ENCODE measurements at places on chromosomes 7 and 10.

DNA sequence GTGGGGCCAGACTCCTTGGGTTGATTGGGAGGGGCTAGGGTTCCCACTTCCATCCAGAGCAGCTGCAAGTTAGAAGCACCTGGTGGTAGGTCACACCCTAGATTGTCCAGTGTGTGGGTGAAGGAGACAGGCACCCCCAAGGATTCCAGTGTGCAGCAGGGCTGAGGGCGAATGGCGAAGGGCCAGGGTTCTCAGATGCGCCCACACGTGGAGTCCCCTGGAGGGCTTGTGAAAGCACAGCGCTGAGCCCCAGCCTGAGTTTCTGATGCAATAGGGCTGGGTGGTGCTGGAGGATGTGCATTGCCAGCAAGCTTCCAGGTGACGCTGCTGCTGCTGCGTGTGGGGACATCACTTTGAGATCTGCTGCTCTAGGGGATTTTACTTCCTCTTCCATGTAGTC lies 25.4 kb downstream of the TBATA start:
- DNase-seq = no peak

GRCh38 chr10:110137142-110137545 lies 70.3 kb upstream of the MXI1 start:
- DNase-seq = no peak

- no peak for DNase-seq
Measured at GRCh38 chr10:76041551-76041950, 610.1 kb downstream of the LRMDA start.

DNA sequence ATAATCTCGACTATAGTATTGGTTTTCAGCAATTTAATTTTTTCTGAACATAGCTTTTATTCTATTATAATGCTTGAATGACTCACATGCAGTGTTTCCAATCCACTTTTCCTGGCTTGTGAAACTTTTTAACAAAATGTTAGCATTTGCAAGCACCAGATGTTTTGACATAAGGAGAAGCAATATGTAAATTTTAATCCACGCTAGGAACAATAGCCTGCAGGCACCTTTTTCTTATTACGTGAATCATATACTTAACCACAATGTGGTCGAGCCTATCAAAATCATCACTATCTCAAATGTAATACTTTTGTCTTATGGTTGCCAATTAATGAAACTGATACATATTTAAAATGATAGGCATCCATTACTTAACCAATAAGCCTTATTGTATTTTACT lies 97.1 kb downstream of the TFEC start:
- DNase-seq = no peak

- DNase-seq = no peak
Measured at GRCh38 chr10:3132036-3133025, 40.3 kb downstream of the PITRM1 start.

- DNase-seq = no peak
Measured at GRCh38 chr7:118183428-118183785, 557 bp upstream of the LSM8 start.

DNA sequence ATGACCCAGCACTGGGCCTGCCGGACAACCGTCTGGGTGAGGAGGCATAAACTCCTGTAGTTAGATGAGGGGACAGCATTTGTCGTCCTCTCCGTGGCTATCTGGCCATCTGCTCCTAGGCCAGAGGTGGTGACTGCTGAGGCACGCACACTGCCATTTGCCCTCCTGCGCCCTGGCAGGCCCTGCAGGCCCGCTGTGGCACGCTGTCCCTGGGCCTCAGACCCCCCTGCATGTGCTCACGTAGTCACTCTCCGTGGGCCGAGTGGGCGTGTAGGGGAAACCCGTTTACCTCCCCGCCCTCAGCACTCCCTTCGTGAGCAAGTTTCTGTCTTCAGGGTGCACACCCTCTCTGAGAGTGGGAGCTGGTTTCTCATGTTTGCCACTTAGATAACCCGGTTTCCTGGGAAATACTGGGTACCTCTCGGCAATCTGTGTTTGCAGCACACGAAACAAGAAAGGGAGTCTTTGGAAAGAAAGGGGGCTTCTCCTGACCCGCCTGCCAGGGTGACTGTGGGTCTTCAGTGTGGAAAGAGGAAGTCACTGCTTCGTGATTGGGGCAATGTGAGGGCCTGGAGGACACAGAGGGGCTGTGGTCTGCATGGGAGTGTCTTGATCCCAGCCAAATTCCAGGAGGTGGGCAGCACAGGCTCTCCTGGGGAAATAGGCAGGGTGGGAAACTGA lies 10.8 kb downstream of the ADAMTS14 start:
- no peak for DNase-seq

- no peak for DNase-seq
Measured at GRCh38 chr10:102597131-102597991, 46.9 kb upstream of the TRIM8 start.

DNA sequence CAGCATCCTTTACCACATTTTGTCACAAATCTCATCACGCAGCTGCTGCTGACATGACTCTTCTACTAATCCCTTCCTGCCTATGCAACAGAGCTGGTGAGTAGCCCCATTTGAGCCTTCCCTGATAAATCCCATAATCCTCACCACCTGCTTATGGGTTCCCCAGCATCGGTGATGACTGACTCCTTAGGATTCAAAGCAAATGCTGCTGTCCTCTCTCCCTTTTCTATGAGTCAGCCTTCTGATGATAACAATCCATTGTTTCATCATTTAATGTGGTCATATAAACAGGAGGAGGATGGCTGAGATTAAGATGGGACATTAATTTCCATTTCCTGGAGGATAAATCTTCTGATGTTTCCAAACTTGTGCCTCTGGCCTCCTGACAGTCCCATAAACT lies 73.4 kb downstream of the SORCS1 start:
- DNase-seq = no peak

- DNase-seq = no peak
Measured at GRCh38 chr10:62992145-62992721, 140.9 kb upstream of the NRBF2 start.

GRCh38 chr10:35520996-35521395 lies 84.1 kb upstream of the GJD4 start:
- DNase-seq = no peak

DNA sequence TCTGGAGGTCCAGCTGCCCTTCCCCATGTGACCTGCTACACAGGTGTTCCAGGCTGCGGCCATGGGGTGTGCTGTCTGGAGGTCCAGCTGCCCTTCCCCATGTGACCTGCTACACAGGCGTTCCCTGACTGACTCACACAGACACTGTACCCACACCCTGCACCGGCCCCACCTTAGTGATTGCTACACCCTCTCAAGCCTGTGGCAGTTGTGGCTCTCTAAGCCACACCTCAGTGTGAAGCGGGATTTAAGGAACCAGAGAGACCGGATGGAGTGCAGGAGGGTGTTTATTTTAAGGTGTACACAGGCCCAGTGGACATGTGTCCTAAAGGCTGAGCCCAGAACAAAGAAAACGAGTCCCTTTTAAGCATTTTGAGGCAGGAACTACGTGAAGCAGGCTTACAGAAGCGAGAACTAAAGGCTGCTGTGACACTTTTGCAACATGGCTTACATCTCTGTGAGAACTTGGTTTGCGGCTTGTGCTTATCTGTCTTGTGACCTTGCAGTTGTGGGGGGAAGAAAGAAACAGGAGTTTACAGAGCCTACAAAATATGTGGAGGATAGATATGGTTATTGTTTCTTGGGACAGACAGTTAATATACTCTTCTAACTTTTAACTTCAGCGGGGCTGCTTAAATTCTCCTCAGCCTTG lies 326.4 kb downstream of the PAXIP1 start:
- no peak for DNase-seq

DNA sequence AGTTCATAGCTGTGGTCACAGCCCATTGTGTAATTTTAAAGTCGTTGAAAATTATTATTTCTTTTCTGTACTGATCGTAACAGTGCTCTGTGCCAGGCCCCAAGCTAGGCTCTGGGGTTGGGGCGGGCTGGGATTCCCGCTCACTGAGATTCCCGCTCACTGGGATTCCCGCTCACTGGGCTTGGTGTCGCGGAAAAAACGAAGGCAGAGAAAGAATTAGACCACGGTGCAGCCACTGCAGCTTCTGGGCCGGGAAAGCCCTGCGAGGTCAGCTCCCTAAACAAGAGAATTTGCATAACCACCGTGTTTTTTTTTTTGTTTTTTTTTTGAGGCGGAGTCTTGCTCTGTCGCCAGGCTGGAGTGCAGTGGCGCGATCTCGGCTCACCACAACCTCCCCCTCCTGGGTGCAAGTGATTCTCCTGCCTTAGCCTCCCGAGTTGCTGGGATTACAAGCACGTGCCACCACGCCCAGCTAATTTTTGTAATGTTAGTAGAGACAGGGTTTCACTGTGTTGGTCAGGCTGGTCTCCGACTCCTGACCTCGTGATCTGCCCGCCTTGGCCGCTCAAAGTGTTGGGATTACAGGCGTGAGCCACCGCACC lies 31.2 kb downstream of the FOXK1 start:
- no peak for DNase-seq

- no peak for DNase-seq
Measured at GRCh38 chr7:134757938-134758337, 21.5 kb upstream of the CALD1 start.

- no peak for DNase-seq
Measured at GRCh38 chr10:28386503-28386868, 83.6 kb upstream of the MPP7 start.

DNA sequence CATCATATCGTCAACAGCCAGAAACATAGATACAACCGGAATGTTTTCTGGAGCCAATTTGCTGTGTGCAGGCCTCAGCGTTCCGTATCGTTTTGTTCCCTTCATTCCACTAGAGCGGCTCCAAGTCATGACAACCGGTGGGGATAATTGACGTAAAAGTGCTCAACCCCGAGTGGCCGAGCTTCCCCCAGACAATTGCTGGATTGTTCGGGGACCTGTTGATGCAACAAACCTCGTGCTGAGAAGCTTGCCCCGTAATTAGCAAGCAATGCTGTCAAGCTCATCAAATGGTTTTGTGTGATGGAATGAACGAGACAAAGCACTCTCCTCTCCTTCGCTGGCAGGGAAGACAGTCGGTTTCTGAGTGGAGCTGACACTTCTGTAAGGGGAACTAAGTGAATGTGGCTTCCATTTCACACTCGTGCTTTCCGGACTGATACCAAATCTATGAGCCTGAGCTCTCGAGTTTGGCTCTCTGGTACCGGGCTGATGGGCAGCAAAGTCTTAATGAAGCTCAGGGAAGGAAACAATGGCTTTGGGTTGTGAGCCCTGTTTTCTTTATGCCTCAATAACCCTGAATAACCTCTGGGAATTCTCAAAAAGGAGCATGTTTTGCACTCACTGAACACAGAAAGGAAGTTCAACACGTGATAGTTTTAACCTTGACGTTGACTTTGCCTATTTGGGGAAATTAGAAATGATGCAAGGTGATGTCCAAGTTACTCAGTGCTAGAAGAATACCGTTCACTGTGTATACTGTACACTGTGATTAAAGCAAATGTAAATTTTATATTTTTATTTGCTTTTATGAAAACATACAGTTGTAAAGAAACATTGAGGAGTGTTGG lies 220.5 kb downstream of the BAMBI start:
- no peak for DNase-seq

DNA sequence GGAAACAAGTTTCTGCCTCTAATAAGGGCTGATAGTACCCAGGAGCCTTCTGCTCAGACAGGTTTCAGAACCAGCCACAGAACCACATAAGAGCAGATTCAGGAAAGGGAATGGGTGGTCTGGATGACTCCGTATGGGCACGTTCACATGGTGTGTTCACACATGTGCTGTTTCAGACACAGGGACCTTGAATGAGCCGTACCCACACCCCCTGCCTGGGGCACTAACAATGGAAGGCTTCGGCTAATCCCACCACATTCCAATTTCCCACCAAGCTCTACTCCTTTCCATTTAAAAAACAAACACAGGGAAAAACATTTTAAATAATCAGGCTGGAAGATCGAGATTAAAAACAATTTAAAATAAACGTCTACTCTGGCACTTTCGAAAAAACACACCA lies 217.3 kb downstream of the GRID1 start:
- DNase-seq = no peak

DNA sequence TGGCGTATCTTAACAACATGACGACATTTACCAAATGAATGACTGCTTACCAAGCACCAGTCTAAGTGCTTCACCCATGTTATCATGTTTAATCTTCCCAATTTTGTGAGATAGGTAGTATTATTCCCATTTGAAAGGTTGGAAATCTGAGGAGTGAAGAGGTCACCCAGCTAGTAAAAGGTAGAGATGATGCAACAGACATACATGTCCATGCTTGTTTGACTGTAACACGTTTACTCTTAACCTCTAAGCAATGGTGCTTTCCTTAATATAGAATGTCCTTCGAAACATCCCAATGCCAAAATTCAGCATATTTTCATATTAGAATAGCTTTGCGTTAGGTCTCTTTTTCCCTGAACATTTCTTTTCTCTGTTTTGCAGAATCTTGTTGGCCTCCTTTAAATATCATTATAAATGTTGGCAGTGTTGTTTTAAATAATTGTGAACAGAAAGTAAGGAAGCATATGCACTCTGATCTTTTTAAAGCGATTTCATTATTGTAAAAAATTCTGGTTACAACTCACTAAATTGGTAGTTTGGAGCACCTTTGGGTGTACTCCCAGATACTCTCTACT lies 722.8 kb downstream of the AUTS2 start:
- DNase-seq = no peak

DNA sequence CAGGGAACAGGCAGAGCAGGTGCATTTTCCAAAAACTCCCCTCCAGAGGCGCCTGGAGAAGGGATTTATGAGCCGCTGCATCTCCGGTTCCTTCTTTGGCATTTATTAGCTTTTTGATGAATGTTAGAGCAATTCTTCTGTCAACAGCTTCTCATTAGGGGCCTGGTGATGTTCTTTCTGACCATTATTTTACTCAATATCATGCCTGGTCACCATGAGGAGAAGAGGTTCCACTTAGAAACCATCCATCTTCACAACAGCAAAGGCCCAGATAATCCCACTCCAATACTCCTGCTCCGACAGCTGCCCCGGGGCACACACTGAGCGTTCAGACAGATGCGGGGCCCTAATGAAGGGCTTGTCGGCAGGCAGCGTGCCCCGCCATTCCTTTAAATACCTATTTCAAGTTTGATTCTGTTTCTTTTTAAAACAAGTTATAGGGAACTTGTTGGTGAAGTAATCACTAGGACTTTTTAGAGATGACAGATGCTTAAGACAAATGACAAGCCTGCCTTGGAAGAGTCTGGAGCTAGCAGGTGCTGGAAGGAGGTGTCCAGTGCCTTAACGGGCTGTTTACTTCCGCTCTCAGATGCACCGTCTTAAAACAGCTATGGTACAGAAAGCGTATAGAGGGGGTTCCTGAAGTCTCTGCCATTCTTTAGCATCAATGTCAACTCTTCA lies 31.7 kb downstream of the ECHDC3 start:
- no peak for DNase-seq

DNA sequence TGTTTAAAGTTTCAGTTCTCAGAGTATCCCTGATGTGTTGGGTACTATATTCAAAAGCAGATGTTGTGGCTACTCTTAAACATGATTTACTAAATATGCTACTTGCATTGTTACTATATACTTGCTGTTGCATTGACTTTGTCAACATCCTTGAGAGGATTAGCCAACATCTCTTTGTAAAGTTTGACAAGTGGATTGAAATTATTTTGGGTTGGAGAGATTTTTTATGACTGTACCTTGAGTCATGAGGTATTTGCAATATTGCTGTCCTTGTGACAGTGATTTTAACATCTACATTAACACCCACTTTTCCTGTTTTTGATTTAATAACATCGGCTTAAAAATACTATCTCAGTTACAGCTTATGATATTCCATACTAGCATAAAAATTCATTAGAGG lies 31.9 kb downstream of the MRC1 start:
- DNase-seq = no peak
